ENCODE measurements at places on chromosomes 16 and 17.

DNA sequence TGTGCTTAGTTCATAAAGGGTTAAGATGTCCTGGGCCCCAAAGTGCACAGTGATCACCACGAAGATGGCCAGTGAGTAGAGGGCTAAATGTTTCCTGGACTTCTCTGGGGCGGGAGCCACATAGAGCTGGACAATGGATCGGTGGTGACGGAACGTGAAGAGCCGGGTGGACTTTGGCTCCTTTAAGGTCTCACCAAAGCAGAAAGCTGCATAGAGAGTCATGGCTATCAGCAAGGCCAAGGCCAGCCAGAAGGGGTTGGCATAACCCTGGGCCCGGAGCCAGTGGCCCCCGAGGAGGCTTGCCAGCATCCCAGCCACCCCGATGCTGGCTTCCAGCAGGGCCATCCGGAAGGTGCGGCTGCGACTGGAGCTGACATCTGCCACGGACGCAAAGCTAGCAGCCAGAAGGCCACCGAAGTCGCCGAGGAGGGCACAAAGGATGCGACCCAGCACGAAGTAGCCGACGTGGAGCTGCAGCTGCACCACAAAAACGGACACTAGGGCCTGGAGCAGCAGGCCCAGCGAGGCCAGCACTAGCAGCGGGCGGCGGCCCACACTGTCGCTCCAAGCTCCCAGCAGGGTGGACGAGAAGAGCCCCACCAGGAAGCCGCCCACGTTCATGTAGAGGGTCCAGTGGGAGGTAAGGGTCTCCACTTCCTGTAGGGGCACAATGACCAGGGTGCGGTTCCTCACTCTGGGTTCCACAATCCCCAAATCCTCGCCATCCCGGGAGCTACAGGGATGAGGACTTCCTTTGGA is 1.0 kb downstream of the SLC46A1 start:
- no peak for DNase-seq

- DNase-seq, result peak; percentile 74
Measured at GRCh38 chr16:29745121-29745852, 503 bp downstream of the C16orf54 start.

DNA sequence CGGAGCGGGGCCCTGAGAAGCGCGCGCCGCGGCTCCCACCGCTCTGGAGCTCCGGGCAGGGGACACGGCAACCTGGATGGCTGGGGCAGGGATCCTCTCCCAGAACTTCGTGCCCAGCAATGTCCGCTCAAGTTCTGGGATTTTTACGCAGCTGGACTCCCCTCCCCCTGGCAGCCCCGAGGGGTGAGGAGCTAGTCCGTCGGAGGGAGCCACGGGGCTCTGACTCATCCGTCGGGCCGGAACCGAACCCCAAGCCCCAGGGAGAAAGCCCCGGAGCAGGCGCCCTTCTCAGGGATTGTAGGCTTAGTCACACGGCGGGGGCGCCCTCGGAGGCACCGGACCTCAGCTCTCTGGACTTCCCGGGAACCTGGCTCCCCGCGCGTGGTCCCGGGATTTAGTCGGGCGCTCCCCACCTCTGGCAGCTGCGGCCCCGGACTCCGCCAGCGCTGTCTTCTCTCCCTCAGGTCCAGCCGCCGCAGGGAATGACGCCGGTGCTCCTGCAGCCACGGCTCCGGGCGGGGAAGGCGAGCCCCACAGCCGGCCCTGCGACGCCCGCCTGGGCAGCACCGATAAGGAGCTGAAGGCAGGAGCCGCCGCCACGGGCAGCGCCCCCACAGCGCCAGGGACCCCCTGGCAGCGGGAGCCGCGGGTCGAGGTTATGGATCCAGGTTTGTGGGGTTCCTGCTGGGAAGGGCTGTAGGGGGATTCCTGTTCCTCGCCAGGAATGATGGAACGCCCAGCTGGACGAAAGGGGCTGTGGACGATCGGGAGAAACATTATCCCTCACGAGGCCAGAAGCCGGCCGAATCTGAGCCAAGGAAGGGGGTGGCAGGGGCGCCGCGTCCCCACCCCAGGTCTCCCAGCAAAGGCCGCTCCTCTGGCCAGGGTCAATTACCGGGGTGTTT is 830 bp downstream of the SPHK1 start:
- peak; percentile 81 for DNase-seq

GRCh38 chr17:62906881-62907280 is 59.2 kb upstream of the TANC2 start:
- no peak for DNase-seq

DNA sequence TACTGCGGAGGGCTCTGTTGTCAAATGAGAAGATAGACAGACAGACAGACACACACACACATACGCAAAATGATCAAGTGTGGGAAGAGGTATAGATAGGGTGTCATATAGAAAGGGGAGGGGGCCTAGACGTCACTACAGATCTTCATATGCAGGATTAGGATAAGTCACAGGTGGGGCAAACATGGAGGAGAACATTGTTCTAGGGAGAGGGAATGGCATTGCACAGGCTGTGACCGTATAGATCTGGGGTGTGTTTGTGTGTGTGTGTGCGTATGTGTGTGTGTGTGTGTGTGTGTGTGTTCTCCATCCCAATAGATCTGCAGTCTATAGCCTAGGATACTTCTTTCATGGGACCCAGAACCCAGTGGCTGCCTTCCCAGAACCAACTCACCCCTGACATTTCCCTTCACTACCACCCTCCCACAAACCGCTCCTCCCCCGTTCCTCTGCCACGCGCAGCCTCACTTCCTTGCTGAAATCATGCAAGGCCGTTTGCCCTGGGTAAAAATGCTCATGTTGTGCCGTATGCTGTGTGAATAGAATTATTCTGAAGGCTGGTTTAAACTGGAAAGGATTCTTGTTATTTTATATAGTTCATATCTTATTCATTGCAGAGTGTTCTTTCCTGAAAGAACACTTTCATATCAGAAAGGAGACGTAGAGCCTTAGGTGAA is 50.5 kb upstream of the CCL1 start:
- DNase-seq, result peak; percentile 62

GRCh38 chr16:70701998-70702397 is 16.1 kb upstream of the MTSS2 start:
- DNase-seq, result no peak

- no peak for DNase-seq
Measured at GRCh38 chr16:78509965-78510364, 410.5 kb downstream of the WWOX start.

DNA sequence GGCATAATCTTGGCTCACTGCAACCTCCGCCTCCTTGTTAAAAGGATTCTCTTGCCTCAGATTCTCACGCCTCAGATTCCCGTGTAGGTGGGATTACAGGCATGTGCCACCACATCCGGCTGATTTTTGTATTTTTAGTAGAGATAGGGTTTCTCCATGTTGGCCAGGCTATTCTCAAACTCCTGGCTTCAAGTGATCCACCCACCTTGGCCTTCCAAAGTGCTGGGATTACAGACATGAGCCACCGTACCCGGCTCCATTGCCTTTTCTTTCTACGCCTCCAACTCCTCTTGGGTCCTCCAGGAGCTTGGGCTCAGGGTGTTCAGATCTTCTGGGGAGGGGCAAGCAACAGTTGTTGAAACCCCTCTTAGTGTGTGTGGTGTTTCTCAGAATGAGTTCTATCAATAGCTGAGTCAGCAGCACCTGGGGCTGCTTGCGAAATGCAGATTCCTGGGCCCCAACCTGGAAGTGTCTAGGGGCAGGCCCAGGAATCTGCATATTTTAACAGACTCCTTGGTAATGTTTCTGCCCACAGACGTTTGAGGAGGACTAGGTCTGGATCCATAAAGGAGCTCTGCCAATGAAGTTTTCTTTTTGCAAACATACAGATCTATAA is 31.4 kb downstream of the SEC14L5 start:
- no peak for DNase-seq

Data from hematopoietic multipotent progenitor cell treated with erythropoietin and hydrocortisone succinate and interleukin-3 and kit ligand, for 6 days (in vitro differentiated cells).